Fibroblast of skin of right biceps (primary cell): ENCODE measurements at places on chromosomes 16 and 17.

- DNase-seq = no peak
Observed at GRCh38 chr17:26773189-26774188, 520.4 kb upstream of the WSB1 start.

- DNase-seq = no peak
Observed at GRCh38 chr16:88005181-88005581, 53.9 kb downstream of the BANP start.

DNA sequence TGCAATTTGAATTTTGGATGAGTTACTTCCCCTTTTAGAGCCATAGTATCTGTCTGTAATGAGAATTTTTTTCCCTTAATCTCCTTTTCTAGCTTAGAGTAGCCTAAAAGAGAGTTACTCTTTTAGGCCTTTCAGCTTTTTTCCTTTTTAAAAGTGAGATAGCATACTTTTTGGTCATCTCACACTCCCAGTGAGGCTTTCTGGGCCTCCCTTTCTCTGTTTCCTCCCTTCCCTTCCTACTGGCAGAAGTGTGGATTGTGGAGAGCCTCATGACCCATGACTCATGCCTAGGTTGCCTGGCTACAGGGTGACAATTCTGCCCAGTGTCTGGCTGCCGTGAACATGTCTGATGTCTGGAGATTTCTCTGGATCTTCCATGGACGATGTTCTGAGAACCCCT, 15.2 kb downstream of the KRT23 start:
- peak; percentile 80 for DNase-seq

- DNase-seq = no peak
Observed at GRCh38 chr17:63437287-63438091, 8.6 kb downstream of the CYB561 start.

DNA sequence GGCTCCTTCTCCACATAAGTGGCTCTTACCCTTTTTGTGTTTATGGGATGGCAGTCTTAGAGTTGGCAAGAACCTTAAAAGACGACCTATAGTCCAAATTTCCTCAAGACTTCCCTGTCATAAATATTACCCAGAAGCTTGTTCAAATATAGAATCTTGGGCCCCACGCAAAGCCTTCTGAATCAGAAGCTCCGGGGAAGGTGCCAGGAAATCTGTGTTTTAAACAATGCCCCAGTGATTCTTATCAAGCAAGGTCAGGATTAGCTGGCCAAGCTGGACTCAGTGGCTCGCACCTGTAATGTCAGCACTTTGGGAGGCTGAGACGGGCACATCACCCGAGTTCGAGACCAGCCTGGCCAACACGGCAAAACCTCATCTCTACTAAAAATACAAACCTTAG, 85.7 kb downstream of the TIMM22 start:
- peak; percentile 58 for DNase-seq

DNA sequence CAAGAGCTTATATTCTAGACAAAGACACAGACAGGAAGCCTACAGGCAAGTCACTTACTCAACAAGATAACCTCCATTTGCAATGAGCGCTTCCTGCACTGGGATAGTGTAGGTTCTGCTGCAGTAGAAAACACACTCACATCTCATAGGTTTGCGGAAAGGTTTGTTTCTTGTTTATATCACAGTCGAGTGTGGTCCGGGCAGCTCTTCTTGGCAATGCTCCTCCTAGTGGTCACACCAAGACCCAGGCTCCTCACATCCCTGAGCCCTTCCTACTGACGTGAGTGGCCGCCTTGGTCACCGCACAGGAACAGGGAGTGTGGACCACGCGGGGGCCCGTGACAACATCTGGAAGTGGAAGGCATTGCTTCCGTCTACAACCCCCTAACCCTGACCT, 48.0 kb upstream of the RBFOX3 start:
- DNase-seq = peak; percentile 5

- DNase-seq = no peak
Observed at GRCh38 chr16:47727131-47727530, 266.0 kb downstream of the PHKB start.

- DNase-seq = peak; percentile 41
Observed at GRCh38 chr16:81006211-81006812, 373 bp downstream of the CMC2 start.

GRCh38 chr16:180681-181564, 664 bp downstream of the HBQ1 start:
- peak; percentile 67 for DNase-seq

DNA sequence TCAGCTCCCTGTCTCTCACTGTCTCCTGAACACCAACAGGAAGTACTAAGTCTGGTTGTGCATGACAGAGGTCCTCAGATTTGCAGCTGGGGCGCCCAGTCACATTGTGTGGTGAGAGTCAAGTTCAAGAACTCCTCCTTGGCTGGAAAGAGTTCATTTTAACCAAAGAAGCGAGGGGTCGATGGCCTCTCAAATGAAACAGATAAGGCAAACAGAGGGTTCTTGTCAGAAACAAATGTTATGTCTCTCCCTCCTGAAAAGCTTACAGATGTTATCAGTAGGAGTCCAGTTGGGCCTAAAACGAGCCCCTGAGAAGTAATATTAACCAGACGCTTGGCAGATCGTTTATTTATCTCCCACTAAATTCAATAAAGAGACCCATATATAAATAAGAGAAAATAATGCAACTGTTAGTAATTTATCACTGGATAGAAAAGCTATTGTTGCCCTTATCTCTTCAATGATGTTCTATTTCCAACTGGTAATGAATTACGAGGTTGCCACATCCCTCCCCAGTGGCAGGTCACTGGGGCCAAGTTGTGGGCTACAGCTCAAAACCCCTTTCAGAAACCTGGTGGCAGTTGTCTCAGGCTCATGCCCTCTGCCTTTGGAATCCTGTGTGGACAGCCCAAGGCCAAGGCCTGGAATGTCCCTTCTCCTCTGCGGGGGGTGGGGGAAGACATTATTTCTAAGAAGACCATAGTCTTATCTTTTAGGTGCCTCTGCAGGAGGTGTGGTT, 307.5 kb upstream of the DYNLRB2 start:
- no peak for DNase-seq

GRCh38 chr17:59287891-59288290, 43.6 kb upstream of the YPEL2 start:
- no peak for DNase-seq

GRCh38 chr16:76970087-76970744, 220.8 kb upstream of the MON1B start:
- DNase-seq = peak; percentile 6

DNA sequence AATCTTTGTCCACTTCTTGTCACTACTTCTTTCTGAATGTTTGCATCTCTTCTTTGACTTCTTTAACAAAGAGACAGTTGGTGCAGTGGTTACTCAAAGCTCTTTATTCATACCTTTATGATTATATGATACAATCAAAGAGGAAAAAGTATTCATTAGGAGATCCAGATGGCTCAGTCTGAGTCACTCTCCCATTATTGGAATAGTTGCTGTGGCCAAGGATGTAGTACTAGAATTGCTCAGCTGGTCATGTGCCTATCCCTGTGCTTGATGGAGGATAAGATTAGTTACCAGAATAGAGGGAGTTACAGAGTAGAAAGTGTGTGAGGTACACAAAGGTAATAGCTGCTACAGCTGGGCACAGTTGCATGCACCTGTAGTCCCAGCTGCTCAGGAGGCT, 18.3 kb downstream of the BCAS3 start:
- peak; percentile 22 for DNase-seq

DNA sequence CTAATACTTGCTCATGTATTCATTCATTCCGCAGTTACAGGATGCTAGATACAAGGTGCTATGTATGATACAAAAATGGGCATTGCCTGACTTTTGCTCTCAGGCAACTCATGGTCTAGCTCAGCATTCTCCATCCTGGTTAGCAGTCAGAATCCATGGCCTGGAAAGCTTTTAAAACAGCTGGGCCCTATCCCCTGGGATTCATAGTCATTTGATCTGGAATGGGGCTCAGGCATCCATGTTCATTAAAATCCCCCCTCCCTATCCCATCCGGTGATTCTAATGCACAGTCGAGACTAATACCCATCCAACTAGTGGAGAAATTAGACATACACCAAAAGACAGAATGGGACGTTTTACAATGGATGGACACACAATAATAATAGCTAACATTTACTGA, 104.1 kb upstream of the TMEM132E start:
- no peak for DNase-seq

DNA sequence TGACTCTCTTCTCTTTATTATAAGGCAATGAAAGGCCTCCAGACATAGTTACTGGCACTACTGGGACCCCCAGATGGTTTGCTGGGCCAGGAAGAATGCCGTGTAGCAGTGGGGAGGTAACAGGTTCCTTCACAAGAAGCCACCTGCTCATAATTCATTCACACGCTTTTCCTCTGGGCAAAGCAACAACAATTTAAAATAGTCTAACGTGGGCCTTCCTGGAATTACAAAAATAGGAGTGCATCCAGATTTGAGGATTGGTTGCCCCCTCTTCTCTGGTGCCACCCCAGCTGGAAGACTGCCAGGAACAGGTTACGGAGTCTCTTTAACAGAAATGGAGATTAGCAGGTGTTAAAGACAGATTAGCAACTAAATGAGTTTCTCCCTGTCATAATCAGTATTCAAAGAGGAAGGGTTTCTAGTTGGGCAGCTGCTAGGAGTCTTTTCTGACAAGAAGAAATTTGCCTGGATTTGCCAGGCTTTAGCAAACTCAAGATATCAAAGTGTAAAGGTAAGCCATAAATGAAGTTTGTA, 409.6 kb downstream of the NPIPA8 start:
- DNase-seq = no peak

DNA sequence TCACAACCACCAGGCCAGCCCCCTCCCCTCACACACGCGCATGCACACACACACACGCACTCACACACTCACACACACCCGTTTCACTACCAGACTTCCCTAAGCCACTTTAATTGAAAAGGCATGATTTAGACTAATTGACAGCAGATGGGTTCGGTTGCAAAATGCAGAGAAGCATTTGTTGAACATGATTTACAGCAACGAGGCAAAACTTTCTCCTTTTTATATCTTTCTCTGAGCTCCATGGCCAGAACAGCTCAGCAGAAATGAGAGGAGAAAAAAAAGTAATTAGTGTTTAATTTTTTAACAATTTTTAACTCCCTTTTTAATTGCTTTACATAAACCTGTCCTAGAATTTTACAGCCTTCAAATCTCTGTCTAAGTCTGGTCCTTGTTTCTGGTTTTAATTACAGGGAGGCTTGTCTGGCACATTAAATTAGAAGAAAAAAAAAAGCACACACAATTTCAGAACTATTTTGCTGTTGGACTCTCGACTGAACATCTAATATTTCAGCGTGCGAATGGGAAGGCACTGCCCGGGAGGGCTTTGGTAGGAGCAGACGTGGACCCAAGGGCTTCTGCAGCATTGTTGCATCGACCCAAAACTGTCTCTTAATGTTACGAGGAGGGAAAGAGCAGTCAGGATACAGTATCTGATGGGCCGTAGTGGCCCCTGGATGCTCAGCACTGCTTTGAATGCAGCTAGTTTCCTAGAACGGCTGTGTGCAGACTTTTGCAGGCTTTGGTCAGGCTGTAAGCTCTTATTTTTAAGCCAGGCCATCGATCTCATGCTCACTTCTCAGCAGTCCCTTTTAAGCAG, 255.9 kb downstream of the SOX9 start:
- peak; percentile 85 for DNase-seq

DNA sequence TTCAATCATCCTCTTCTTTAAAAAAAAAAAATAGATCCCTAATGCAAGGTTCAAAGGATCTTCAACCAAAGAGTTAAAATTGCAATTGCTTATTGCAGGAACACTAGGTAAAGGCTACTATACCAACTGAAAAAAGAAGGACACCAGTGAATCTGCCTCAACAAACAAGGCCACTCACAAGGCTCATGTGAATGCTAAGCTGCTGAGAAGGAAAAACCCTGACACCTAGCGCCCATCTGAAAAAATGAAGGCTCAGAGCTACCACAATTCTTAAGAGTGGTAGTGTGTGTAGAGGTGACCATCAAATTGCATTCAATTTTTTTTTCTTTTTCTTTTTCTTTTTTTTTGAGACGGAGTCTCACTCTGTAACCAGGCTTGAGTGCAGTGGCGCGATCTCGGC, 201.6 kb upstream of the C17orf78 start:
- no peak for DNase-seq

DNA sequence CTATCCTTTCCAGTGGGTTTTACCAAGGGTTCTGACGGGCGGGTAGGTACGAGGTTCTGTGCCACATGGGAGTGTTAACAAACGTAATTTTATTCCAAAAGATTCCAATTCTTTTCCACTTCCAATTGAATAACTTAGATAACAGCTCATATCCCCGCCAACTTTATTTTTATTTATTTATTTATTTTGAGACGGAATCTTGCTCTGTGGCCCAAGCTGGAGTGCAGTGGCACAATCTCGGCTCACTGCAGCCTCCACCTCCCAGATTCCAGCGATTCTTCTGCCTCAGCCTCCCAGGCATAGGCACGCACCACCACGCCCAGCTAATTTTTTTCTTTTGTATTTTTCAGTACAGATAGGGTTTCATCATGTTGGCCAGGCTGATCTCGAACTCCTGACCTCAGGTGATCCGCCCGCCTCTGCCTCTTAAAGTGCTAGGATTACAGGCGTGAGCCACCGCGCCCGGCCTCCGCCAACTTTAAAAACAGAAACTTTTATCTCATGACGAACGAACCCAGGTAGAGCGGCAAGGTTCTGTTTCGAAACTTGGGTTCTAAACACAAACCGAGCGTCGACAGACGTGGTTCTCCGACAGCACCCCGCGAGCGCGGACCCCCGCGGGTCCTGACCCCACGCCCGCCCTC, 613 bp downstream of the ECI1 start:
- peak; percentile 11 for DNase-seq

DNA sequence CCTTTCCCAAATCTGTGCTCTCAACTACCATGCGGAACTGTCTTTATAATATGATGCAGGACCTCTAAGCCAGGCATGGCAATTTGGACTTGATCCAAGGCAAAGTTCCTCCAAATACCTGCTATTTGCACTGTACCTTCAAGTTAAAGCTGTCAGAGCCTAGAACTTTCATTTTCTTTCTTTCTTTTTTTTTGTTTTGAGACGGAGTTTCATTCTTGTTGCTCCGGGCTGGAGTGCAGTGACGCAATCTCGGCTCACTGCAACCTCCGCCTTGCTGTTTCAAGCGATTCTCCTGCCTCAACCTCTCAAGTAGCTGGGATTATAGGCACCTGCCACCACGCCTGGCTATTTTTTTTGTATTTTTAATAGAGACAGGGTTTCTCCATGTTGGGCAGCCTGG, 51.7 kb downstream of the ARHGAP27 start:
- DNase-seq = no peak

DNA sequence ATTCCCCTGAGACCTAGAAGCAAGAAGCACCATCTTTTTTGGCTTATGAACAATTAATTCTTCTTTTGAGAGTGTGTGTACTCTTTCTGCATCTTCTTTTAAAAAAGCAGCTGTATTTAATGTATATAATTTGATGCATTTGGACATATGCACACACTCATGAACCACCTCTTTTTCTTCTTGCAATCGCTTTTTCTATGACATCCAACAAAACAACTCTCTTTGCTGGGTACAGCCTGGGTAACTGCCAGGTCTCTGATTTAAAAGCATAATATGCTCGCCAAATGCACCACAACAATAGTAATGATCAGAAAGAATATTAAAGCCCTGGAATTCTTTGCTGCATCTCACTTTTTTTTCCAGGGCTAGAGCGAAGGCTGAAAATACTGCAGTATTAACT, 97.3 kb downstream of the HAPSTR1 start:
- no peak for DNase-seq
